ENCODE measurements at places on chromosomes 16 and 17.

DNA sequence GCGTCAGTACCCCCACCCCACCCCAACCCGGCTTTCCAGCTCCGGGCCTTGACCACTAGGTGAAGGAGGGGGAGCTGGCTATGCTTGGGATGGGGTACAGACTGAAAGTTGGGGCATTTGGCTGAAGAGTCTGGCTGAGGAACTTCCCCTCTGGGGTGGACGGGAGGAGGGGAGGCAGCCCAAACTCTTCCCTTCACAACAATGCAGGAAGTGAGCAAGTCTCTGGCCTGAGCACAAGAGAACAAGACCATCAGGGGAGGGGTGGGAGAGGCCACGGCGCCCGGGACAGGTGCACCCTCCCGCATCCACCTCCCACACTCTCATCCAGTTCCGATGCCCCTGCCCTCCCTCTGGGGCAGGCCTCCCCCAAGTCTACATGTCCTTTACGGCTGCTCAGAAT lies 5.6 kb downstream of the USH1G start:
- no peak for DNase-seq

DNA sequence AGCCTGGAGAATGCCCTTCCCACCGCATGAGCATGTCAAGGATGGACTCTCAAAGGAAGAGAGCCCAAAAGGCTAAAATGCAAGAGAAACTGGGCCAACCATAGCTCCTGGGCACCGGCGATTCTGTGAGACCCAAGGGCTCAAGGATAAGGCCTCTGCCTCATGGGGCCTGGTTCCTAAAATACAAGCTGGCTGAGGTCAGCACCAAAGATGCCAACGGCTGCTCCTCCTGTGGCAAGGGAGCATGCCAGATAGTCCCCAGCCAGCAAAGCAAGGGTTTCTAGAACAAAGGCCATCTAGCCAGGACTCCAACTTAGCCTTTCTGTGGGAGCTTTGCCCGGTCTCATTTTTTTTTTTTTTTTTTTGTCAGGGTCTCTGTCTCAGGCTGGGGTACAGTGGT lies 20.1 kb downstream of the GPRC5B start:
- no peak for DNase-seq

GRCh38 chr16:84294531-84295142 lies at the start of gene WFDC1:
TSS of gene WFDC1 (plus strand) at chr16:84294878. CDS start at chr16:84294972, 94 bp downstream.
- no peak for DNase-seq

DNA sequence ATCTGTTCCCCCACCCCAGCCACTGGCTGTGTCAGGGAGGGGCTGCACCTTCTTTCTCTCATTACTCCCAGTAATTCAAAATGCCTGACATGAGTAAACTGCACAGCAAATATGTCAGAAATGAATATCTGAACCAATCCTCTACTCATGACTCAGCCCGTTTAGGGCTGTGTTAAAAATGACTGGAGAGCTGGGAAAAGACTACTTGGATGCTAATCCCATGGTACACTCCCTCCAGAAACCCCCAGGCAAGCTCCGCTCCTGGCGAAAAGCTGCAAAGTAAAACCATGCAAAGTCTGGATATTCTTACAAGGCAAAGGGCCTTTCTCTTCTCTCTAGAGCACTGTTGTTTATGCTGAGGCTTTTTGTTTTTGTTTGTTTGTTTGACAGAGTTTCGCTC lies 448.1 kb upstream of the DYNLRB2 start:
- no peak for DNase-seq

GRCh38 chr17:65035704-65036103 lies 20.8 kb downstream of the GNA13 start:
- DNase-seq, result no peak

GRCh38 chr16:18979936-18980335 lies 3.8 kb upstream of the TMC7 start:
- DNase-seq, result no peak

DNA sequence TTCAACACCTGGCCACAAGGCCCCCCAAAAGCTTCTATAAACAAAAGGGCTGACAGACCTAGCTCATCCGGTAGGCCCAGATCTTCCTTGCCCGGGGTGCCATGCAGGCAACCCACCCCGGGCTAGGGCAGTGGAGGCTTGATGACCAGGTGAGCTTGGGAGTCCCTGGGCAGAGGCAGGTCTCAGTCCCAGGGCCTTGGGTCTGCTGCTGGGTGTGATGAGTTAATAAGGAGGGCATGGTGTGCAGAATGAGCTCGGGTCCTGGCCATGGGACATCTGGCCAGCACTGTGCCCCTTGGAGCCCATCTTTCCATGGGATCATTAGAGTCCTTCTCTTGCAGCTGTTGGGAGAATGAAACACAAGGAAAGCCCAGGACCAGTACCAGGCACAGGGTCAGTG lies 20.2 kb upstream of the MPRIP start:
- no peak for DNase-seq

DNA sequence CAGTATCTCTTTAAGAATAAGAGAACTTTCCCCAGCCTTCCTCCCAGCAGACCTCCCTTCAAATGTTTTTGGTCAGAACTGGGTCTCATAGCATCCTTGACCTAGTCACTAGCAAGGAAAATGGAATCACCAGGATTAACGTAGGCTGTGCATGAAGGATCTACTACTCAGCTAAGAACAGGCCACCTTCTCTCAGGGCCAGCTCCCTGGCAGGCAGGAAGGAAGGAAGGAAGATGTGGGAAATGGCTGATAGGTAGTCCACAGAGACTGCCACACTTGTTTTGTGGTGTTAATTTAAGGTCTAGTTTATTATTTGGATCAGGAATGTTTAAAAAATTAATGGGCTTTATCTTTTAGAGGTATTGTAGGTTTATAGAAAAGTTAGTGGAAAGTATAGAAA lies 136.4 kb downstream of the SPECC1 start:
- no peak for DNase-seq

DNA sequence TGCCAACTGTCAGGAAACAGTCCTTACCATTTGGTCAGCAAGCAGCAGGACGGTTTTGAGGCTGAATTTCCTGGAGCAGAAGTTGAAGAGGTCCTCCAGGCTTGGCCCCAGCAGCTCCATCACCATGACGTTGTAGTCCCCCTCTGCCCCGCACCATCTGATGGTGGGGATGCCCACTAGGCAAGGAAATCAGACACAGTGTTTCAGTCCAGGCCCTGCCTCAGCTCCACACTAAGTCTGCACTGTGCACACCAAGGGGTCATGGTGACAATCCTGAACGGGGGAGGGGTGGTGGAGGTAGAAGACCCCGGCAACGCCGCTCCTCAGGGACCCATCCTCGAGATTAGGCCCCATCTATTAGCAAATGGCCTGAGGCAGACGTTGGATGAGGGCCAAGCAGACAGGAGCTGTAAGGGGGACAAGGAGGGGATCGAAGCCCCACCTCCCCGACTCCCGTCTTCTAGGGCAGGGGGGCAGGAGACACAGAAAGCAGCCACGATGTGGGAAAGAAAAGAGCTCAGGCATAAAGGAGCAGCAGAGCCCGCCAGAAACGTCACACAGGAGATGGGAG lies 18.0 kb downstream of the CSNK1D start:
- DNase-seq, result no peak

DNA sequence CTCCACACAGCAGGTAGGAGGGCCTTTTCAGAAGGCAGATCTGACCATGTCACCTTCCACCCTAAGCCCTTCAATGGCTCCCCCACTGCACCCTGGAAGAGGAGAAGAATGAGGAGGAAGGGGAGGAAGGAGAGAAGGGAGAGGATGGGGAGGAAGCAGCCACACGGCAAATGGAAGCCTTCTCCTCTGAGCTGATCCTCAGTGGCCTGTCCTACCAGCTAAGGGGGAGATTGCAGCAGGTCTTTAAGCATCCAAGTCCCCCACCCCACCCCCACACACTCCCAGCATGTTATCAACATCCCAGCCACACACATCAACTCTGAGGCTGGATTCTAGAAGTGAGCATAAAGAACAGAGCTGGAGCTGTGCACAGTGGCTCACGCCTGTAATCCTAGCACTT lies 46.2 kb upstream of the RBFOX3 start:
- no peak for DNase-seq

DNA sequence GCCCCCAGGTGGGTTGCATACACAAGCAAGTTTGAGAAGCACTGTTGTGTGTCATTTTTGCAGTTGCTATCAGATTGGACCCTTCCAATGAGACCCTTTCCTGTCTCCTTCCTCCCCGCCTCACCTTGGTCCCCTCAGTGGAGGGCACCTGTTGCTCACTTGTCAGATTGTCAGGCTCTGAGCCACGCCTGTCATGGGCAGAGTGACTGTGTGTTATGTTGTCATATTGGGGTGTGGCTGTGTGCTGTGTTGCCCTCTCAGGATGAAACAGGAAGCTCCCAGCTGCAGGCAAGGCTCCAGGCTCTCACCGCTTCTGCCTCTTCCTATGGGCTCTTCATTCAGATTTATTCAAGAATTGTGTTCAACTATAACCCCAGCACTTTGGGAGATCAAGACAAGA lies 302.9 kb downstream of the CPPED1 start:
- DNase-seq, result no peak

DNA sequence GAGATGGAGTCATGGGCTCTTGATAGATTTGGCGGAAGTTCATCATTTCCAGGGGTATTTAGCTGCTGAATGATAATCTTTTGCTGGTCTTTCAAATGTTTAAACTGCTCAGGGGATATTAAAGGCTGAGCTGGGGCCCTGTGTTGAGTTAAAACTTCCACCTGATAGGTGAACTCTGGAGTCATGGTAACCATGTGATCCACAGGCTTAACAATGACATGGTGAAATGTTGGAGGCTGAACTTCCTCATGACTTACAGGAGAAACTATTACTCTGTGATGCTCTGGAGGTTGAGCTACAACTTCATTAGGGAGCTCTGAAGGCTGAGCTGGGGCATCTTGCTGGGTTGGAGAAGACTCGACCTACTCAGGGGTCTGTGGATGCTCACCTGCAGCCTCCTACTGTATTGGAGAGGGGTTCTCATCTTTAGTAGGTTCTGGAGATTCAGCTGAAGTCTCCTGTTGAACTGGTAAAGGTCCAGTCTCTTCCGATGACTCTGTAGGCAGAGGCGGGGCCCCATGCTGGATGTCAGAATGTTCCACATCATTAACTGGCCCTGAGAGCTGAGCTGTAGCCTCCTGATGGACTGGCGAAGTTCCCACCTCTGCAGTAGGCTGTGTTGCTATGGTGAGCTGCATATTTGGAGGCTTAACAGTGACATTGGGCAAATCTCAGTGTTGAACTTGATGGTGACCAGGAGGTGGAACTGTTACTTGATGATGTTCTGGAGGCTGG lies 24.2 kb downstream of the RDM1 start:
- DNase-seq, result no peak

- no peak for DNase-seq
Measured at GRCh38 chr17:670286-670685, 44.4 kb downstream of the VPS53 start.

DNA sequence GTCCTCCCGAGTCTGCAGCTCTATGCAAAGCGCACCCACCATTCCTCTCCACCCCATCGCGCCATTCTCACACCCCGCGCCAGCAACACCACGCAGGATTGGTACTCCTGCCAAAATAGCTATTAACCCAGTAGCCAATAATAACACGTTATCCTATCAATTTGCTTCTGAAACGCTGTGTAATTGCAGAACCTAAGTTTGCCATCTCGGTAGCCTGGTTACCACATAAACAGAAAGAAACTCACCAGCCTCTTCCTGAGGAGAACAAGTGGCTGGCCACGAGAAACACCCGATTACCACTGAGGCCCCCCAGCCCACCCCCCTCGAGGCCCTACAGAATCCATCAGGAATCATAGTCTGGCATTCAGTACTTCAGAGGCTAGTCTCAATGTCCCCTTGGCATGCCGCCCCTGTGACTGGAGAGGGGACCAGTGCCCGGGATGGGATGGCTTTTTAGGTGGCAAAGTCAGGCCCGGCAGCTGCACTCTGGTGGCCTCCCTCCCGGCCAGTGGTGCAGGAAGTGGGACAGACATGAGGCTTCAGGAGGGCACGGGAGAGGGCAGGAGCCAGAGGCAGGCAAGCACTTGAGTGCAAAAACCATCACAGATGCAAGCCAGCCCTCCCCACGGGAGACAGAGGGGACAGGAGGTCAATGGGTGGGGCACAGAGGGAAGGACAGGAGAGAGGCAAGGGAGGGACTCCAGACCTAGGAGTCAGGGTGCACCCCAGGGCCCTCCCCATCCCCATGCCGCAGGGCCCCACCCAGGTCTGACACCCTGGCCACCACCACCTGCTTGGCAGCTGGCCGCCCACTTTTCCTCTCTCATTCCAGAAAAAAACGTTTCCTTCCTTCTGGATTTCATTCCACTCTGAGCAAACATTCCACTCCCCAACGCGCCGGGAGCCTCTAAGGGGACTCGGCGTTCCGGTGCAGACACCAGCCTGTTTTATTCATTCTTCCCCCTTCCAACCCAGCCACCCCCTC lies 192.5 kb downstream of the ZNF423 start:
- no peak for DNase-seq

DNA sequence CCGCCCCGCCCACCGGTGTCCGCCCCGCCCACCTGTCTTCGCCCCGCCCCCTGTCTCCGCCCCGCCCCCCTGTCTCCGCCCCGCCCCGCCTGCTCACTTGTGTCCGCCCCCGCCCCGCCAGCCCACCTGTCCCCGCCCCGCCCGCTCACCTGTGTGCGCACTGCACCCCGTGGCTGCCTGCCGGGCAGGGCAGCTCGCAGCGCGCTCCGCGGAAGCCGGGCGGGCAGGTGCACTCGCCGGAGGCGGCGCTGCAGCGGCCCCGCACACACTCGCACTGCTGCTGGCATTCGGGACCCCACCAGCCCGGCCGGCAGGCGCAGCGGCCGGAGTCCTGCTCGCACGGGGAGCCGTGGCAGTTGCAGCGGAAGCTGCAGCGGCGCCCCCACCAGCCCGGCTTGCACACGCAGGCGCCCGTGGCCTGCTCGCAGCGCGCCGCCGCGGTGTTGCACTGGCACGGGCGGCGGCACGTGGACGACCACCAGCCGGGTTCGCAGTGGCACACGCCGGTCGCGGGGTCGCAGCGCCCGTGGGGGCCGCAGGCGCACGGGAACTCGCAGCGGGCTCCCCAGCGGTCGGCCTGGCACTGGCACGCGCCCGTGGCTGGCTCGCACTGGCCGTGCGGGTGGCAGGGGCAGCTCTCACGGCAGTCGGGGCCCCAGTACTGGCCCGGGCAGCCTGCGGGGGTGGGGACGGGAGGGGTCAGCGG lies 2.1 kb downstream of the SCARF1 start:
- DNase-seq, result peak; percentile 78

All from HuH-7.5 (cell line).